DMS 273 treated with DMSO at 0.1 percent for 48 hours (cell line): ENCODE measurements at places on chromosomes 13 and 19.

GRCh38 chr13:72850959-72851677 lies 69.2 kb downstream of the PIBF1 start:
- no peak for DNase-seq

DNA sequence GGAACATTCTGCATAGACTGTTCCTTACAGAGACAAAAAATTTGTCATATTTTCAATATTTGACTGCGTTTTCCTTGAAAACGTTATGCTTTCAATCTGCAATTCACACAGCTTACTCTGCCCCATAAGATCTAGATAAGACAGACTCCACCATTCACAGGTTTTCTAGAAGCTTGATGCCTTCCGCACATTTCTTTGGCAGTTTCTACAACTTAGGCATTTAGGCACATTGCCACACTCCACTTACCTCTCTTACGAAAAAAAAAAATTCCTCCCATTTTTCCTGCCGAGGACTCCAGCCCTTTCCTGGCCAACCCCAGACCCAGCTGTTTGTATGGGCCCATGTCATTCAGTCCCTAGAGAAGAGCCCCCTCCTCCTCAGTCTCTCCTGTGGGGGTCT lies 11.2 kb downstream of the ATP12A start:
- no peak for DNase-seq

- no peak for DNase-seq
These were observed 32.3 kb downstream of the TMPRSS9 start for GRCh38 chr19:2392366-2392765.

DNA sequence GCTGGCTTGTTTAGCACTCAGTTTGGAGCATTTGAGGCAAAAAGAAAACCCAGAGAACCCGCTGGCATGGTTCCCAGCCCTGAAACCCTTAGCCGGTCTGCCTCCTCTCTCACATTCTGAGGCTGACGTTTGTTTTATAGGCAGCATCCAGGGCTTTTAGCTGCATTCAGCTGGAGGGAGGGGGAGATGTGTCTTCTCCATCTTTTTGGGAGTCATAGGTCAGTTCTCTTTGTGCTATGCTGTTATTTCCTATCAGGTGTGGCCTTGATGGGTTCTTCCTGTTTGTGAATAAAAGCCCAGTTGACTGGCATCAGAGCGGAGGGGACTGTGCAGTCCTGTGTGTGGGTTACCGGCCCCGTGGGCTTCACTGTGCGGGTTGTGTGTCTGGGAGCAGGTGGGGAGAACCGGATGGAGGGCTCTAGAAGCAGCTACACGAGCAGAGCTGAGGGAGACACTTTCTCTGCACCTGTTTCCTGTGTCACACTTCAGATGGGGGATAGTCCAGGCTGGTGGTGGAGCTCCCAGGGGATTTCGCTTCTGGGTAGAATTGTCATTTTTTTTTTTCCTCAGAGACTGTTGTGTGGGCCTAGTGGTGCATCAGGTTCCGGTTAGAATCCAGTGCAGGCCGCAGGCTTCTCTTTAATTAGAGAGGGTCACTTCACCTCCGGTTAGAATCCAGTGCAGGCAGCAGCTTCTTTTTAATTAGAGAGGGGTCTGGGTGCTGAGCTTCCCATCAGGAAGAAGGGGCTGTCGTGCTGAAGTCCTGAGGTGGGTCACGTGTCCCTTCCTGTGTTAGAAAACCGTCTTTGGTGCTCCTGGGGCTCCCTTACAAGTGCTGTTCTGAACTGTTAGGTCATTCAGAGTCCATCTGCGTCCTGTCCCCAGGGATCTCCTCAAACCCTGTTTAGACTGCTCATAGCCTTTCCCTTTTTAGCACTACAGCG lies 69.6 kb downstream of the ARHGEF7 start:
- DNase-seq, result no peak
